Jurkat, Clone E6-1 (cell line): ENCODE measurements at places on chromosomes 5 and 9.

- no peak for DNase-seq
Observed at GRCh38 chr9:77871483-77871882, 160.1 kb downstream of the GNAQ start.

DNA sequence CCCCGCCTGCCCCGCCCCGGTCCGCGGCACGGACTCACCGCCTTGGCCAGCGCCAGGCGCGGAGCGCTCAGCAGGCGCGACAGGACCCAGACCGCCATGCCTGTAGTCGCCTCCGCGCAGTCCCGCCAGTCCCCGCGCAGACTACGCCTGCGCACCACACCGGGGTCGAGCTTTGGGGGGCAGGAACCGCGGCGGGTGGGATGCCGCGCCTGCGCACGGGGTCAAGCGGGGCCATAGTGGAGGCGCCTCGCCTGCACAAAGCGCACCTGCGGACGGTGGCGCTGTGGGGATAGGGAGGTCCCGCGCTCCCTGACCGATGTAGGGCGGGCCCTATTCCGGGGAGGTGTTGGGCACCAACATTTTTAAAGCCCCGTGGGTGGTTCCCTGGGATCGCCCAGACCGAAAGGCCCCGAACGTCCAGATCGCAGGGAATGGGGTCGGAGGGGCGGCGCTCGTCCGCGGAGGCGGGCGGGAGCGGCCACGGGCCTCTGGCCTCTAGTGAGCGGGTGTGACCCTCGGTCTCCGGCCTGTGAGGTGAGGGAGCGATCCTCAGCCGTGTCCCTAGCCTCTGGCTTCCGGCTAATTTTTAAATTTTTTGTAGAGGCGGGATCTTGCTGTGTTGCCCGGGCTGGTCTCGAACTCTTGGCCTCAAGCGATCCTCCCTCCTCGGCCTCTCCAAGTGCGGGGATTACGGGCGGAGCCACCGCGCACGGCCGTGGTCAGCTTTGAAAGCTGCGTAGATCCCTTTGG is 70.8 kb upstream of the LPCAT1 start:
- peak; percentile 86 for DNase-seq

GRCh38 chr5:138876811-138877210 is 1.7 kb upstream of the LRRTM2 start:
- no peak for DNase-seq

DNA sequence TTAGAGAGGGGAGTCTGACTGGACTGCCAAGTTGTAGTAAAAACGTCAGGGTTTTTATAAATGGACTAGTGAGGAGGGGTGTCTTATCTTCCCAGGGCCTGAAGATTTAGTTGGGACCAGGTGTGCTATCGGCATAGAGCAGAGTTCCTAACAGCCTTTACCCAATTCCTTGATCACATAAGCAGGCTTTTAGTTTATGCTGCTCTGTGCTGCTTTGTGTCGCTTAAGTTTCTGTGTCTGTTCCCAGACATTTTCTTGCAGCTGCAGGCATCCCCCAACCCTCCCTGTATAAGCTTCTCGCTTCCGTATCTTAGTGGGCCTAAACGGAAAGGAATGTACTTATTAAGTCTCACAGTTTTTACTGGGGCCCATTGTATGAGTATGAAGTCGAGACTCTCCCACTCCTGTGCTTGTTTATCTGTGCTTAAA is 2.6 kb upstream of the SMC5 start:
- DNase-seq: no peak

DNA sequence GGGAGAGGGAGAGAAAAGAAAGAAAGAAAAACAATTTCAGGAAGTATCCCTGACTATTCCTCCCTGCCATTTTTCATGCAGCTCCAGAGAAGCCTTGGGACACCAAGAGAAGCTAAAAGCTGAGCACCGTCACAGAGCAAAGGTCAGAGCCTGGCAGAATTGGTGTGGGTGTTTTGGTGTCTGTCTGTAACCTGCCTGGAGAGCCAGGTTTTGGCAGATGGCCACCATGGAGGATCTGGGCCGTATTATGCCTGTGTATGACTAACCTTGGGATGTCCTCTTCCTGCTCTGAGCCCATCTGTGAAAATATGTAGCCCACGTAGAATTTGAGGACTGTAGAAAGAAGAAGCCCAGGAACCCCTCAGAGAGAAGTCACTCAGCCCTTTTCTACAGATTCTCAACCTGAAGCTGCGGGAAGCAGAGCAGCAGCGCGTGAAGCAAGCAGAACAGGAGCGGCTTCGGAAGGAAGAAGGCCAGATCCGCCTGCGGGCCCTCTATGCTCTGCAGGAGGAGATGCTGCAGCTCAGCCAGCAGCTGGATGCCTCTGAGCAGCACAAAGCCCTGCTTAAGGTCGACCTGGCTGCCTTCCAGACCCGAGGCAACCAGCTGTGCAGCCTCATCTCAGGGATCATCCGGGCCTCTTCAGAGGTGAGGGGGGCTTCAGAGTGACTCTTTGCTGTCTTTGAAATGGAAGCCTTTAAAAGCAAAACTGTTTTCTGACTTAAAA is 18.8 kb downstream of the GLE1 start:
- DNase-seq: peak; percentile 85

GRCh38 chr9:137127301-137128157 is 11.4 kb upstream of the GRIN1 start:
- DNase-seq: peak; percentile 87

- no peak for DNase-seq
Observed at GRCh38 chr9:112494153-112494552, 7.5 kb downstream of the KIAA1958 start.

DNA sequence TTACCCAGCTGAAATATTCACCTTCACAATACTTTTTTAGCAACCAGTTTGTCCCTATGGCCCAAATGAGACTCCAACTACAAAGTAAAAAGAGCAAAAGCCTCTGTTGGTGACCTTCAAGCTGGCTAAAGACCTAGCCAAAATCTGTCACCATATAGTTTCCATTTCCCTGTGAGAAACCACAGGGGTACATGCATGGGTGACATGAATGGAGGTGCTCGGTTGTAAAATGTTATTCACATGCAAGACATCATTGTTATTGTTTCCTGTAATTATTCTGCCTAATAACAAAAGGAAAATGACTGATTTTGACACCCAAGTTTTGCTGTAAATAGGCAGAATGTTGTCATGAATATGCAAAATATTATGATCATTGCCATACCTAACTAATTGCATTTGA is 285.3 kb downstream of the ZNF608 start:
- no peak for DNase-seq

DNA sequence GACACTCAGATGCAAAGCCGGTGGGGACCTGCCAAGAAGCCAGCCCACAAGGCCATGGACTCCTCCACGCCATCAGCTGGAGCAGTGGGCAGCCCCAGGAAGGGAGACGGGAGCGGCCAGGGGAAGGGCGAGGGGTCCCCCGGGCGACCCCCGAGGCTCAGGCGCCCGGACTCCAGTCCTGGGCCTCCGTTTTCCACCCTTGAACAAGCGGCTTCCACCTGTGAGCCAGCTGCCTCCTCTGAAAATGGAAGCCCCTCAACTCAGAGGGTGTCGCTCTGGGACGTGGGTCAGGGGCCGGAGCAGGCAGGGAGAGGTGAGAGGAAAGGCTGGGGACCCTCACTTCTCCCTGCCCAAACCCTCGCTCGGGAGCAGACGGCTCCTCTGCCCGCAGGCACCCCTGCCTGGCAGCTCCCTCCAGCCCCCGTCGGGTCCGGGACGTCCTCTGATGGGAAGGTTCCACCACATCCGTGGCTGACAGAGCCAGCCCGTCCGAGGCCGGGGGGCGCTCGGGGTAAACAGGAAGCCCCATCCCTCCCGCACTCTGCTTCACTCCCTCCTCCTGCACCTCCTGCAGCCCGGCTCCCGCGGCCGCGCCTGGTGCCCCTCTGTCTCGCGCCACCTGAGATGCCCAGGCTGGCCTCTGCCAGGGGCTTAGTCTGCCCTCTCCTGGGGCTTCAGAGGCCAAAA is 3.7 kb upstream of the EGFL7 start:
- peak; percentile 20 for DNase-seq

DNA sequence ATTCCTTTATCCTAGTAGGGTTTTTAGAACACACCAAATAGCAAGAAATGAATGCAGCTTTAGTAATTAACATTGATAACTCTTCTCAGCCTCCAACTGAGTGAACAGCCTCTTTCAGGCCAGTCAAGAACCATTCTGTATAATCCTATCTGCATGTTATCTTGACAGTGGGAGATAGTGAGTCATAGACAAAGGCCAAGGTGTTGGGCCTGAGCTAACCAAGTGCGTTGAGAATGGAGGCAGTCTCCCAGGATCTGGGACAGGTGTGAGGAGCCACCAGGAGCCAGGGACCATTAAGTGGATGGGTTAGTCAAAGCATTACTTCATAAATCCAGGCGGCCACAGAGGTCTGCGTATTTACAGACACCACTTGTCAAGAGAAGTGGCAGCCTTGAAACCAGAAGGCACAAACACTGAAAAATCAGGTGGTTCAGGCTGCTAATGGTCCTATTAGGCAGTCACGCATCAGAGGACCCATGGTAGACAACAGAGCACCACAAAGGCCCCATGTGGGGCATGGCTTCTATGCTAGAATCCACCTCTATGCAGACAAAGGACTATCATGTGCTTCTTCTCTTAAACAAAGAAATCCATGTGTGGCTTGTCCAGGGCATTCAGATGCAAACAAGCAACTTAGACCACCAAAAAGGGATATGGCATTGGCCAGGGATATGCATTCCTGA is 409.7 kb upstream of the PIK3R1 start:
- no peak for DNase-seq

GRCh38 chr5:135443161-135443960 is 3.8 kb downstream of the DCANP1 start:
- DNase-seq: no peak

DNA sequence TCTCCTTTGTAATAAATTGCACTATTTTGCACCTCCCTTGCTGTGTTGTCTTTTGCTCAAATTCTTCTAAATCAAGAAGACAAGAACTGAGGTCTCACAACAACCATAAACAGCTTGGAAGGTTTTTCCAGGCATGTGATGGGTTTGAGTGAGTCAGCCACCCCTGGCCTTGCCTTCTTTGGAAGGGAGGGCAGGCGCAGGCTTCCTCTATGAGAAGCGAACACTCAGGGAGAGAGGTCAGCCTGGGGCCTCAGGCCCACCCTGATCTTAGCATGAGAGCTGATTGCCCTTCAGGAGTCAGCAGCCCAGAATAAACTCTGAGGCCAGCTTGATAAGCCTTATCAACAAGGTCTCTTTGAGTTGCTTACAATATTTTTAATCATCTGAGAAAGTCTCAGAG is 31.6 kb downstream of the S1PR3 start:
- no peak for DNase-seq

DNA sequence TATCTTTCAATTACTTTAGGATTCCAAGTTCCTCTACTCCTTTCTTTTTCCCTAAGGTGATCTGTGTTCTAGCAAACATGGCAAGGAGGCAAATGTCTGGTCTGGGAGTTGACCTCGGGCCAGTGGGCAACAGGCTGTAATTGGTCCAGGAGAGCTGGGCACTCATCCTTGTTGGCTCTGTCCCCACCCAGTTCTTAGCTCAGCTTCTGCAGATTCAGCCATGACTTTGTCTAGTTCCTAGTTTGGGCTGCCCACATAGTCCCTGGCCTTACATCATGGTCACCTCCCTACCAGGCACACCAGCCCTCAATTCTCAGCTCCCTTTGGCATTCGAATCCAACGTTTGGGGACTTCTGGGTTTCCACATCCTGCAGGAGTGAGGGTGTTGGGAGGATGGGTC is 92.1 kb upstream of the DAP start:
- DNase-seq: no peak

- DNase-seq: no peak
Observed at GRCh38 chr5:69531406-69531801, 28.6 kb upstream of the GTF2H2C start.
